Vagina (tissue), 2 donors: ENCODE measurements at places on chromosomes 1 and 21. TPM values are rescaled to one million over a fixed set of nuclear protein-coding genes. Genes with fewer than 3 reads are reported as not detected.

- DNase-seq = no peak
Measured at GRCh38 chr1:42311138-42311537, 23.9 kb downstream of the FOXJ3 start.

DNA sequence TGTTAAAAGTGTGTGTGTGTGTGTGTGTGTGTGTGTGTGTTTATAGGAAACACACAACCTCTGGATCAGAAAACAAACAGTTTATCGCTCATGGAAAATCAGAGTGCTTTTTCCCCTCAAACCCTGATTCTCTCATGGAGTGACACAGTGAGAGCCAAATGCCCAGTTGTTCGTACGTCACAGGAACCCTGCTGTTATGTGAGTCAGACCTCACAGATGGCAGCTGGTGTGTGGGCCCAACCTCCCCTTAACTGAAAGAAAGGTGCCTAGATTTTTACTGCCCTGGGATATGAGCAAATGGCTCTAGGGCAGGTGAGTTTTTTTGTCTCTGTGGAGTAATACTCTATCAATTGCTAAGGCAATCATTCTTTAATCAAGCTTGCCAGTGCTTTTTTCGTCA is 1788.1 kb downstream of the BRINP3 start:
- DNase-seq = no peak

GRCh38 chr1:247656221-247656875 is 23.2 kb downstream of the OR13G1 start:
- DNase-seq = no peak

- no peak for DNase-seq
Measured at GRCh38 chr1:25912076-25912831, 6.0 kb upstream of the STMN1 start.

GRCh38 chr1:115450501-115451040 is 112.5 kb upstream of the NGF start:
- no peak for DNase-seq

DNA sequence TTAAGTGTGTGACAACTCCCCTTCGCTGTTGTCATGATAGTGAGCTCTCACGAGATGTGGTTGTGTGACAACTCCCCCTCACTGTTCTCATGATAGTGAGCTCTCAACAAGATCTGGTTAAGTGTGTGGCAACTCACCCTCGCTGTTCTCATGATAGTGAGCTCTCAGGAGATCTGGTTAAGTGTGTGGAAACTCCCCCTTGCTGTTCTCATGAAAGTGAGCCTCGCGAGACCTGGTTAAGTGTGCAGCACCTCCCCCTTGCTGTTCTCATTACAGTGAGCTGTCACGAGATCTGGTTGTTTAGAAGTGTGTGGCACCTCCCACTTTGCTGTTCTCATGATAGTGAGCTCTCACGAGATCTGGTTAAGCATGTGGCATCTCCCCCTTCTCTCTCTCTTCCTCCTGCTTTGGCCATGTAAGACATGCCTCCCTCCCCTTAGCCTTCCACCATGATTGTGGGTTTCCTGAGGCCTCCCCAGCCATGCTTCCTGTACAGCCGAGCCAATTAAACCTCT is 25.1 kb upstream of the LSS start:
- no peak for DNase-seq

DNA sequence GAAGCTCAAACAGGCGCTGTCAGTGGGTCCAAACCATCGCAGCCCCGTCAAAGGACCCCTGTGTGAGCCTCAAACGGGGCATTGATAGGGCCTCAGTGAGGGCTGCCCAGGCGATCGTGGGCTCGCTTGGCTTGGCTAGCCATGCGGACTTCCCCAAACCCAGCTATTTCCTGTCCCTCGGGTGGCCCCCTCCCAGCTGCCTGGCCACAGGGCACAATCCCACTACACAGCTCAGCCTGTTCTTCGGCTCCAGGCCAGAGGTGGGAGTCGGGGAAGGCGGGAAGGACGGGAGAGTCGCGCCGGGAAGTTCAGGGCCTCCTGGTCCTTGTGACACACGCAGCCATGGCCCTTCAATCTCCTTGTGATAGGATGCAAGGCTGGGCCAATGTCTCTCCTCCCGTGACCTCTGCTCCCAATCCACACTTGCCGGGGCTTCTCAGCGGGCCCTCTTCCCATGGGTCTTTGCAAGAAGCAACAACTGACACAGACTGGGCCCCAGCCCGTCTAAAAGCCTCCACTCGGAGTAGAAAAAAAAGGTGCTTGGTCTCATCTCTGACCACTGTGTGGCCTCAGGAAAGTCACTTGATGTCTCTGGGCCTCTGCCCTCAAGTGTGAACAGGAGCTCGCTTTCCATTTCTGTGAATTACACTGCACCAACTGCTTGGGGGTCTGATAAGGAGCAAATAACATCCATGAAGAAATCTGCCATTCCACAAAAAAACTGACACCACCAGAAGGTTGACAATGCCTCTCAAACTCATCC is 7.1 kb upstream of the MATN1 start:
- DNase-seq = no peak

Gene GPR52
- total RNA-seq = 2.7 TPM

Gene SPRR2D
- total RNA-seq = 49.6 TPM

Gene TMIGD3
- total RNA-seq = 2.9 TPM
